NCI-H187 (cell line): ENCODE measurements at places on chromosomes 11 and 22.
A peak's percentile ranks its signal among the peaks of the same experiment; 100 is the strongest.

GRCh38 chr22:22533417-22533816 is 13.3 kb upstream of the ZNF280A start:
- DNase-seq = no peak

- DNase-seq = no peak
Measured at GRCh38 chr22:29860006-29860766, 22.1 kb upstream of the ASCC2 start.

DNA sequence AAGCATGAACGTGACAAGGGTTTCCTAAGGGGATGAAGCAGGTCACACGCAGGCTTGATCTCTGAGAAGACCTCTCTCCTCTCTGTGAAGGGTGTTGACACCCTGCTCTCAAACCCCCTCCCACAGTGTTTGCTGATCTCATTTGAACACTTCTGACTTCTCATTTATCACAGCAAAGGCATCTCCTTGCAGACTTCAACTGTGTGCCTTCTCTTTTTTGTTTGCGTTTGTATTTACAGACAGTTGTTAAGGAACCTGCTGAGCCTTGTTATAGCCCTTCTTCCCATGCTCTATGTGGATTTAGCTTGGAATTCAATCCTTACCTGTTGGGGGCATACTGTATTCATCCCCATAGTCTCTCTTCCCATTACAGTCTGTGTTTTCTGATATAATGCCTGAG is 206.5 kb downstream of the NELL1 start:
- DNase-seq = no peak

DNA sequence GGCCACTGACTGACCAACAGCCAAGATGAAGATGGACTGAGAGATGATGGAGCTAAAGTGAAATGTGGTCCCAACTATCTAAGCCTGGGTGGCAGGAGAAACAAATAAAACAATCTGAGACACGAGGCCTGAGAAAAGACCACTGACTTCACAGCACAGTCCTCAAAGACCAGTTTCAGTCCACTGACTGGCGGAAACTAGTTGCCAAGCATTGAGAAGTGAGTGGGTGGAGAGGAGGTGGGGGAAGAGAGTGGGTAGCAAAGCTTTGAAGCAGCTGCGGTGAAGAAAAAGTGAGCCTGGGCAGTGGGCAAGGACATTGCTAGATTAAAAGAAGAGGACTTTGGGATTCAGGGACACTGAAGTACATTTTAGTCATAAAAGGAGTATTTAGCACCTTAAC is 1.9 kb downstream of the MS4A1 start:
- no peak for DNase-seq

- no peak for DNase-seq
Measured at GRCh38 chr22:36286096-36286957, 33.4 kb downstream of the APOL1 start.

DNA sequence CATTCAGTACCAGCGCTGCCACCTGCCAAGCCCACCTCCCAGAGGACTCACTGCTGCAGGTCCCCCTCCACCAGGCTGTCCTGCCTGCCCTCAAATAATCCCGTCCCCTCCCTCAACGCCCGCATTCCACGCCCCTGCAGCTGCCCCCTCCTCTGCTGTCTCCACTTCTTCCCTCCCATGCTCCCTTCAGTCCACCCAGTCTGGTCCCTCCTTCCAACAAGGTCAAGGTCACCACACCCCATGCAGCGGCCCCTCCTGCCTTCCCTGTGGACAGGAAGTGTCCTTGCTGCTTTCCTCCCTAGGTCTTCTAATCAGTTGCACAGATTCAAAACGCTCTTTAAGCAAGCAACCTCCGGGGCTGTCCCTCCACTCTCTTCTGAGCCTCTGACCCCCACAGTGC is 12.1 kb downstream of the MACROD1 start:
- DNase-seq = no peak

DNA sequence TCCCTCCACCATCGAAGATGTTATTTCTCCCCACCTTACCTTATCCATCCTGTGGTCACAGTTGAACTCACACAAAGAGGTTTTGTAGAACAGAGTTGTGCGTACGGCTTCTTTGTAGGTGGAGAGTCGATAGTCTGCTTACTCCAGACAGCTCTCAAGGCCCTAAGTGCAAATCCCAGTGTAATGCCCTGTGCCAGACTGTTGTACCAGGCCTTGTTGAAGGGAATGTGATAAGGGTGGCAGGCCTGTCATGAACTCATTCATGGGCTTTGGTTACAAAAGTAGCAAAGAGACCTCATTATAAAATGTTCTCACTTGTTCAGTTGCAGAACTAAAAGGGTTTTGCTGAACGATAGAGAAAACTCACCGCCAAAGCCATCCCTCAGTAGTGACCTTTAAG is 288.7 kb upstream of the CADM1 start:
- DNase-seq = no peak

GRCh38 chr22:45402466-45402985 is 10.9 kb downstream of the SMC1B start:
- no peak for DNase-seq

GRCh38 chr11:115017529-115017928 is 339.2 kb downstream of the NXPE2 start:
- DNase-seq = no peak

DNA sequence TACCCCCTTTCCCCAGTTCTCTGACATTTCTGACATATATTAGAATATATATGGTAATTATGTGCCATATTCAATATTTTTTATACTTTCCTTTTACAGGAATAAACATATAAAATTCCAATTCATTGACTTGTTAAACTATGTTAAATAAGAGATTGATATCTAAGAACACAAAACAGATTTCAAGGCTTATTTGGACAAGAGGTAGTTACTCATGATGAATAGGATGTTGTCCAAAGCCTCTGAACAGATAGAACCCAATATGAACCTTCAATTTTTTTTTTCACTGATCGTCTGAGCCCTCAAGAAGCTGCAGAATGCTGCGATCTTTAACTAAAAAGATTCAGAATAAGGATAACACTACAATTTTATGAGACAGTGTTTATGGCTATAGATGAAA is 340.3 kb downstream of the LUZP2 start:
- no peak for DNase-seq

GRCh38 chr11:102683277-102683676 is 22.3 kb downstream of the MMP27 start:
- DNase-seq = no peak

GRCh38 chr11:113730887-113731726 is 25.0 kb upstream of the TMPRSS5 start:
- peak; percentile 2 for DNase-seq
